H1 (cell line): ENCODE measurements at places on chromosomes 1 and 21.

- H3K27ac ChIP-seq: no peak overlapping the region
- no peaks in the 10 kb centered on the region for H3K36me3 ChIP-seq
- H3K4me3 ChIP-seq: no peak overlapping the region
- DNase-seq: no peak
Observed at GRCh38 chr1:208438112-208438699, 194.0 kb upstream of the PLXNA2 start.

GRCh38 chr1:69305621-69306020 is 262.1 kb upstream of the LRRC7 start:
- H3K27ac ChIP-seq: no peak overlapping the region
- H3K27me3 ChIP-seq: no peaks in the 10 kb centered on the region

DNA sequence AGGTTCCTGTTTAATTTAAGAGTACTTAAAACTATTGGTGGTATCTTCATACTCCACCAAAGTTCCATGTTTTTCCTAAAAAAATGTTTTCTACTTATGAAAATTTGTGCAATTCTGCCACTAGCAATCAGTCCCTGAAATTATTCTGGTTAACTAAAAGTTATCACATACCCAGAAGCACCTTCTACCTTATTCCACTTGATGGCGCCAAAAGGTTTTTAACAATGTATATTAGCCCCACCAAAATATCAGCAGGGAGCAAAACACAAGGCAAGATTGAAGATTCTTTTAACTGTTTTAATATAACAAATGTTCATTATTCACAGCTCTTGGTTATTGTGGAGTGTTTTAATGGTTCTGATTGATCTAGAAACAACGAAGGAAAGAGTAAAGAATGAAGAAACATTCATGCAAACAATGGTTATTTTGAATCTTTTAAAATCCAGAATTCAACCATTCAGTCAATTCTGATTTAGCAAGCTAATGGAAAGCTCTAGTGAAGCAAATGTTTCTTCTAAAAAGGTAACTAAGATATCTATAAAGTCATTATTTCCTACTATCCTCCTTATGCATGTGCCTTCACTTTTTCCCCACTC is 67.2 kb downstream of the TTLL7 start:
- H3K36me3 ChIP-seq: no peaks in the 10 kb centered on the region
- no peak overlapping the region for H3K27ac ChIP-seq
- H3K27me3 ChIP-seq: no peaks in the 10 kb centered on the region
- no peak for DNase-seq
- no peak overlapping the region for H3K4me3 ChIP-seq

DNA sequence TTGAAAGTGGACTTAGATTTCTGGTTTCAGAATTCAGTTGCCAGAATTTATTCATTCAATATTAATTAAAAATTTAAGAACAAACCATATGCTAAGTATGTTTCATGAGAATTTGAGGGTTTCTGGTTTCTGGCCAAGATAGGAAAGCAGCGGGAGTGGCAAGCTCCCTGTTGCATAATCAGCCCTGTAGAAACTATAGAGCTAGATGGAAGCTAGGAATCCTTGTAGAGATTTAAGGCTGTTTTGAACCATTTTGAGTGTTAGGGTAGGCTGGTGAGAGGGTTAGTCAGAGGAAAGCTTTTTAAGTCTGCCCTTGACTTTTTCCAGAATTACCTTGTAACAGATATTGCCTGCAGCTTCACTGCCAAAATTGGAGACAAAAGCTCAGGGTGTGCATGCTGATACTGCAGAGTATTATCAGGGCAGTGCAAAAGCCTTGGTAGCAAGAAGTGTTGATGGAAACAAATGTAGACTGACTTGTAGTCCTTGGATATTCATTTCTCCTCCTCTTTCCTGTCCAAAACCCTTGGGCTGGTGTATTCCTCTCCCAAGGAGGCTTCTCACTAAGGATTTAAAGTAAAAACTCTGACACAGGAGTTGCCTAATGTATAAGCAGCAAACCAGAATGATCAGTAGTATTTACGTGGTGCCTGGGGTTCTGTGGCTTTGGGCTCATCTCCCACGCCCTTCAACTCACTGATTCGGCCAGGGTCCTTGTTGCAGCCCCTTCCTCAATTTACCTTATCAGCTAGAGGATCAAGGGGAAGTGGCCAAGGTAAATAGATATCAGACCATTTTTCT is 12.6 kb upstream of the GIPC2 start:
- H3K4me3 ChIP-seq: no peak overlapping the region
- DNase-seq: no peak
- no peaks in the 10 kb centered on the region for H3K27me3 ChIP-seq
- H3K27ac ChIP-seq: no peak overlapping the region
- H3K36me3 ChIP-seq: no peaks in the 10 kb centered on the region

DNA sequence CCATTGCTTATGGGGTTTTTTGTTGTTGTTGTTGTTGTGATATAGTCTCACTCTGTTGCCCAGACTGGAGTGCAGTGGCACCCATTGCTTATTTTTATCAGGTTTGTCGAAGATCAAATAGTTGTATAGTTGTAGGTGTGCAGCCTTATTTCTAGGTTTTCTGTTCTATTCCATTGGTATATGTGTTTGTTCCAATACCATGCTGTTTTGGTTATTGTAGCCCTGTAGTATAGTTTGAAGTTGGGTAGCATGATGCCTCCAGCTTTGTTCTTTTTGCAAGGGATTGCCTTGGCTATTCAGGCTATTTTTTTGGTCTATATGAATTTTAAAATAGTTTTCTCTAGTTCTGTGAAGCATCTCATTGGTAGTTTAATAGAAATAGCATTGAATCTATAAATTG is 11.6 kb downstream of the ZNF678 start:
- no peak overlapping the region for H3K27ac ChIP-seq
- H3K36me3 ChIP-seq: no peaks in the 10 kb centered on the region
- no peak for DNase-seq

DNA sequence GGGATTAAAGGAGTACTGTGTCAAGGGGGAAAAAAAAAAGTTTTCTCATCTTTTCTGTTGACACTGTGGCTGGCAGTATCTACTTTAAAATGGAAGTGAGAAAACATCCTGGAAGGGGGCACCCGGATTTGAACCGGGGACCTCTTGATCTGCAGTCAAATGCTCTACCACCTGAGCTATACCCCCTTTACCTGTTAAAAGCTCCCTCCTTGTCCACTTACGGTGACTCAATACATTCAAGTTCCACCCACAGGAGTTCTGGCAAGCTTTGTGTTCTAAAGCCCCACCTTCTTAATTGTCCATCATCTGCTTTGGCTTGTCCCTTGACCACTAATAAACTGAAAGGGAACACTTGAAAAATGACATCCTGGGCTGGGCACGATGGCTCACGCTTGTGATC is 68.2 kb downstream of the FNBP1L start:
- no peak overlapping the region for H3K4me3 ChIP-seq
- H3K36me3 ChIP-seq: no peaks in the 10 kb centered on the region
- H3K4me1 ChIP-seq: no peaks in the 10 kb centered on the region
- no peaks in the 10 kb centered on the region for H3K27me3 ChIP-seq
- H3K27ac ChIP-seq: no peak overlapping the region

DNA sequence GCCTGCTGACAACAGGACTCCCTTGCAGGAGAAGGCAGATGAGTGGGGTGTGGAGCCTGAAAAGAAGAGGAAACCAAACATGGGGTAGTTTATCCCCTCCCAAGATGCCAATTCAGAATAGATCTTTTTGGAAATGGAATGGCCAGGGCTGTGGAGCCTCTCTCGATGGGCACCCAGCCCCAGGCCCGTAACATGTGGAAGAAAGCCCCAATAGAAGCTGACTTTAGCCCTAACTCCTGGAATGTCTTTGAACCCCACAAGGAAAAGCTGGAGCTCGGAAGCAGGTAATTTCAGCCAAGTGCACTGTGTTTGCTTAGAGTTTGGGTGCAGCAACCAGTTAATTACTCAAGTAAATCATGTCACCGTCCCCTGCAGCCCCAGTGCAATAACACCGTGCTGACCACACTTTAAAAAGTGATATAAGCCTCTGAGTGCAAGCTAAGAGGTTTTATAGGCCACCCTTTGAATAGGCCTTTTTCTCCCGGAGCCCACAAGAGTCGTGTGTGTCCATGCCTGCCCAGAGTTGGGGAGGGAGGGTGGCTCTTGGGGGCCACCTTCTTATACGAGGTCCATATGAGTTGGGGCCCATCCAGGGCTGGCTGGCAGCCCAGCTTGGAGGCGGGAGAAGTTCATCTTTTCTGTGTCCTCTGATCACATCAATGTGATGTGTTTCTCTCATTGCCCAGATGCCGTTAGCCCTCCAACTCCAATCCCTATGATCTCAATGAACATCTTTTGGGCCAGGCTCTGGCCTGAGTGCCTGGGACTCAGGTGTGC is 153.2 kb downstream of the TRABD2B start:
- no peaks in the 10 kb centered on the region for H3K36me3 ChIP-seq
- no peak overlapping the region for H3K4me3 ChIP-seq
- no peaks in the 10 kb centered on the region for H3K27me3 ChIP-seq

- no peaks in the 10 kb centered on the region for H3K36me3 ChIP-seq
- H3K27ac ChIP-seq: no peak overlapping the region
- peaks cover 43% of the 10 kb centered on the region for H3K27me3 ChIP-seq
- H3K4me3 ChIP-seq: no peak overlapping the region
- no peak for DNase-seq
Observed at GRCh38 chr1:28813931-28814465, 2.0 kb downstream of the OPRD1 start.

DNA sequence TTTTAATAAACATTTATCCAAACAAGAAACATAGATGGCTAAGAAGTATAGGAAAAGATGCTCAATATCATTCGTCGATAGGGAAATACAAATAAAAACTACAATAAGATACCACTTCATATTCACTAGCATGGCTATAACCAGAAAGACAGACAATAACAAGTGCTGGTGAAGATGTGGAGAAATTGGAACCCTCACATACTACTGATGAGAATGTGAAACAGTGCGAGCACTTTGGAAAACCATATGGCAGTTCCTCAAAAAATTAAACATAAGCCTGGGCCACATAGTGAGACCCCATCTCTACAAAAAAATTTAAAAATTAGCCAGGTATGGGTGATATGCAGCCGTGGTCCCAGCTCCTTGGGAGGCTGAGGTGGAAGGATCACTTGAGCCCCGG is 9.1 kb upstream of the TMEM54 start:
- no peaks in the 10 kb centered on the region for H3K36me3 ChIP-seq
- no peak for DNase-seq
- no peaks in the 10 kb centered on the region for H3K27me3 ChIP-seq

- H3K4me1 ChIP-seq: no peaks in the 10 kb centered on the region
- H3K36me3 ChIP-seq: no peaks in the 10 kb centered on the region
- no peak for DNase-seq
- no peak overlapping the region for H3K4me3 ChIP-seq
- no peaks in the 10 kb centered on the region for H3K27me3 ChIP-seq
Observed at GRCh38 chr21:35909456-35910223, 150.7 kb downstream of the SETD4 start.

GRCh38 chr1:208203848-208204609 is 40.2 kb downstream of the PLXNA2 start:
- no peaks in the 10 kb centered on the region for H3K4me1 ChIP-seq
- no peak for DNase-seq
- no peak overlapping the region for H3K27ac ChIP-seq
- no peak overlapping the region for H3K4me3 ChIP-seq
- no peaks in the 10 kb centered on the region for H3K27me3 ChIP-seq

- DNase-seq: no peak
- H3K36me3 ChIP-seq: peaks cover 43% of the 10 kb centered on the region
- H3K27ac ChIP-seq: no peak overlapping the region
- no peak overlapping the region for H3K4me3 ChIP-seq
- no peaks in the 10 kb centered on the region for H3K27me3 ChIP-seq
- no peaks in the 10 kb centered on the region for H3K4me1 ChIP-seq
Observed at GRCh38 chr1:9728451-9729295, 77.1 kb downstream of the PIK3CD start.

- H3K27ac ChIP-seq: no peak overlapping the region
- H3K4me3 ChIP-seq: no peak overlapping the region
Observed at GRCh38 chr1:178688244-178688643, 36.8 kb upstream of the RALGPS2 start.

DNA sequence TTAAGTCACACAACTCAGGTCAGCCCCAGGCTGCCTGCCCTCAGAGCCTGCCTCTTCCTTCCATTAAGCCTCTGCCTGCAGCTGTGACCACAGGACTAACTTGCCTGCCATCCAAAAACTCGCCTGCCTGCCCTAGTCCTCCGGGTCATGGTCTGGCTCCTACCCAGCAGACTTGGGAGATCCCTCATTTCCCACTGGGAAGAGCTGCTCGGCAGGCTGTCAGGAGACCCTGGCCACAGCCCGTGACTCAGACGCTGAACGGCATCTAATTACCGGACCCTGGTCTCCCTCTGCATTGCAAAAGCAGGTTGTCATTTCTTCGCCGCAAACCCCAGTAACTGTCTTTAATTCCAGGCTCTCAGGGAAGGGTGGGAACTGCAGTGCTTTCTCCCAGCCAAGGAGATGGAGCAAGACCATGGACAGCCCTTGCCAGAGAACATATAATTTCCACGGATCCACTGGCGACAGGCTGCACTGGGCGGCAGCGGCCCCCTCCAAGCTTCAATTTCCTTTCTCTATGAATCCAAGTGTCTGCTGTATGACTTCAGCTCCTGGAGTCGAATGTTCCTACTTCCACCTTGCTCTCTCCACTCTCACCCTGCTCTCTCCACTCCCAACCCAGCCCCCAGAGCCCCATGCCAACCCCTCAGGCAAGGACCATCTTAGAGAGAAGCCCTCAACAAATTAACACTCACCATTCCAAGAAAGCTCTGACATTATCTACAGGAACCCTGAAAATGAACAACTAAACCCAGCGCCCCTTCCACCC is 20.4 kb downstream of the OLFML2B start:
- H3K36me3 ChIP-seq: no peaks in the 10 kb centered on the region
- H3K27ac ChIP-seq: no peak overlapping the region
- no peaks in the 10 kb centered on the region for H3K27me3 ChIP-seq
- H3K4me3 ChIP-seq: no peak overlapping the region
- no peaks in the 10 kb centered on the region for H3K4me1 ChIP-seq

- H3K4me1 ChIP-seq: peaks cover 9% of the 10 kb centered on the region
- peaks cover 2% of the 10 kb centered on the region for H3K27me3 ChIP-seq
- H3K4me3 ChIP-seq: no peak overlapping the region
- no peaks in the 10 kb centered on the region for H3K36me3 ChIP-seq
Observed at GRCh38 chr1:183414365-183414764, 3.8 kb downstream of the NMNAT2 start.

DNA sequence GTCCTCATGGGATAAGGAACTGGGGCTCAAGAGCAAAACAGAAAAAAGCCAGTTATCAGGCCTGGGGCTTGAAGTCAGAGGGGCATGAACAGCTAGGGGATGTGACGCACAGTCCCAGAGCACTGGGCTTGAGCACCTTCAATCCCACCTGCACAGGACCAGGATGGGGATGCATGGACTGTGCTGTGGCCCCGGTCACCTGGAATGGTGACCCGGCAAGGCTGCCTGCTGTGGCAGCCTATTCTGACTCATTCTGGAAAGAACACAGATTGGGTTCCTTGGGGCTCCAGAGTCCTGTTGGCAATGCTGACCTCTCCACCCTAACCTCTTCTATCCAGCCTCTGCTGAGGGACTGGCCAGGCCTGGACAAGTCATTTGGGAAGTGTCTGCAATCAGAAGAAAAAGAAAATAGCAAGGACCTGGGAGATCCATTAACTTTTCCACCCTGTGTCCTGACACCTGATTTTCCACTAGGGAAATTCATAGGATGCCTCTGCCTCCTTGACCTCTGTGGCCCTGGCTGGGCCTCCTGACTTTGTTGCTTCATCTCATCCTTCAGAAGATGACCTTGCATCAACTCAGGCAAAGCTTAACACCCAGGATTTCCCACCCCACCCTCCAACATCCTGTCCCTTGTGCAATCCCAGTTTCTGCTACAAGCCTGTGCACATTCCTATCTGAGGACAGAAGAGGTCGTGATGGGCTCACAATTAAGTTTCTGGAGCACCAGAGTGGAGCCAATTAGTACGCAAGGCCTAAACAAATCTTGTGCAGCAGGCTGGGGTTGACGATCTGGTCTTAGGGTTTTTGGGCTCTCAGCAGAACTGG is 17.9 kb upstream of the FMOD start:
- no peak for DNase-seq
- no peak overlapping the region for H3K27ac ChIP-seq
- H3K36me3 ChIP-seq: no peaks in the 10 kb centered on the region
- H3K4me3 ChIP-seq: no peak overlapping the region
